ENCODE measurements at places on chromosomes 12 and 14.

- no peak for DNase-seq
Measured at GRCh38 chr12:89155826-89156225, 196.5 kb downstream of the DUSP6 start.

GRCh38 chr12:124901003-124901402, 13.4 kb downstream of the UBC start:
- DNase-seq: no peak

DNA sequence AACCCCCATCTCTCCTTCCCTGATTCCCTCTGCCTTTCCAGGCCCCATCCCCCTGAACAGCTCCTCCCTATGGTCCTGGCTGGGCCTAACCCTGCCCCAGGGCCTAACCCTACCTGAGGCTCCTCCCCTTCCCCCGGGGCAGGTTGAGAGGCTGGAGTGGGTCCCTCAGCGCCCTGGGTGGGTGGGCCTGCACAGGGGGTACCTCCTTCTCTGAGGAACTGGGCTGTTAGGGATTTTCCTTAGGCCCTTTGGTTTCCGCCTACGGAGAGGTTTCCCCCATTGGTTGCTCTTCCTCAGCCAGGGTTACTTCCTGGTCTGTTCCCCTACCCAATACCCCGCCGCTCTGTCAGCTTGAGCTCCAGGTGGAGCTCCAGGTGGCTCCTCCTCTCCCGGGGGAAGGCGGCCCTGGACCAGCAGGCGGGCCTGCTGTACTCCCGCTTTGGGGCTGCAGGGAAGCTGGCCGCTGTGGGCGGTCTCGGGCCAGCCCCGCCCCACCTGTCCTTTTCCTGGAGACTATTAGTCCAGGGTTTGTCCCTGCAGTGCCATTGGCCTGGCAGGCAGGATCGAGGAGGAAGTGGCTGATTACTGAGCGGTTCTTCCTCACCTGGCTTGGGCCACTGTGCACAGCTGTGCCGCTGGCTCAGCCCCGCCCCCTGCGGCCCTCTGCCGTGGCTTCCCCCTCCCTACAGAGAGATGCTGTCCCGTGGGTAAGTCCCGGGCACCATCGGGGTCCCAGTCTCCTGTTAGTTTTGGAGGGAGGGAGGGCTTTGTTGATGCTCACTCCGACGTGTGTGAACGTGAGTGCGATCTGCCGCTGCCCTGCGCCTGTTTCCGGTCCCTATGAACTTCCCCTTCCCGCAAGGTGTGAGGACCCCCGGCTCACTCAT, 2.5 kb downstream of the C12orf57 start:
- no peak for DNase-seq

DNA sequence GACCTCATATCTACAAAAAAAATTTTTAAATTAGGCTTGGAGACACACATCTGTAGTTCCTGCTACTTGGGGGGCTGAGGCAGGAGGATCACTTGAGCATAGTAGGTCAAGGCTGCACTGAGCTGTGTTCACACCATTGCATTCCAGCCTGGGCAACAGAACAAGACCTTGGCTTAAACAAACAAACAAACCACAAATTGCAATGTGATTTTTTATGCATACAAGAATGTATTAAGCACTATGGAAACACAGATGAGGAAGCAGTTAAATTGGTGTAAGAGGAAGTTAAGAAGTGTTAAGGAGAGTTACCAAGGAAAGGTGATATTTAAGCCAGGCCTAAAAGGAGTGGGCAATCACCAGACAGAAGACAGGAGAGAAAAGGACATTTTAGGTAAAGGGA, 83.6 kb upstream of the HECTD1 start:
- no peak for DNase-seq

DNA sequence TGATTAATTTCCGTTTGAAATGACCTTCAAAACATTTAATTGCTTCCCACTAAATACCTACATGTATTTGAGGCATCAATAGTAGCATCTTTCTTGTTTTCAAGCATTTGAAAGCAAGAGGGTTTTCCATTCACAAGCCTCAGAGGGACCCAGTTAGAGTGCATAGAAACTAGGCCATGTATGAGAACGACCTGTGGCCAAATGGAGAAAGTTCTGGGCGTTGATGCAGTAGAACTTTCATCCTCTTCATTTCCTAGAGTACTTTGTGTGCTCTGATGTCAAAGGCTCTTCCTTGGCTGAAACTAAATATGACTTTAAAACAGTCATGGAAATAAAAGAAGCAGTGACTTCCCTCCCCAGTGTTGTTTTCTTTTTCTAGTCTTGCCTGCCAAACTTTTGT, 944 bp upstream of the DHRS7 start:
- DNase-seq: no peak

DNA sequence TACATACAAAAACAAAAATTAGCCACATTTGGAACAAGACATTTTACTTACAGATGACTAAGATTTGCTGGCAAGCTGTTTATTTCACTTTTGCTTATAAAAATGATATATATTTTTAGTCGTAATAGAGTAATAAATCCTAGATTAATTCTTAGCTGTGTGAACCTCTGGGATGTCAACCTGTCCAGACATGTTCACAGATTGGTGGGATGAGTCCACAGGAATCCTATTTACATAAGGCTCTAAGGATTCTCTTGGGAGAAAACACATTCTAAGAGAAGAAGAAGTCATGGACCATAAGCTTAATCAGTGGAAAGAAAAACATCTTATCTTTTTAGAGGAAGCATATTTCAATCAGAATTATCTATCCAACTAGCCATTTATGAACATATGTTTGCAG, 797.4 kb downstream of the C12orf50 start:
- DNase-seq: no peak

- DNase-seq: no peak
Measured at GRCh38 chr12:52005903-52006703, 643 bp upstream of the TAMALIN start.

- no peak for DNase-seq
Measured at GRCh38 chr12:55965941-55966407, at the start of gene PMEL. PMEL (minus strand) TSS chr12:55966042; CDS start chr12:55966011, 31 bp downstream.

DNA sequence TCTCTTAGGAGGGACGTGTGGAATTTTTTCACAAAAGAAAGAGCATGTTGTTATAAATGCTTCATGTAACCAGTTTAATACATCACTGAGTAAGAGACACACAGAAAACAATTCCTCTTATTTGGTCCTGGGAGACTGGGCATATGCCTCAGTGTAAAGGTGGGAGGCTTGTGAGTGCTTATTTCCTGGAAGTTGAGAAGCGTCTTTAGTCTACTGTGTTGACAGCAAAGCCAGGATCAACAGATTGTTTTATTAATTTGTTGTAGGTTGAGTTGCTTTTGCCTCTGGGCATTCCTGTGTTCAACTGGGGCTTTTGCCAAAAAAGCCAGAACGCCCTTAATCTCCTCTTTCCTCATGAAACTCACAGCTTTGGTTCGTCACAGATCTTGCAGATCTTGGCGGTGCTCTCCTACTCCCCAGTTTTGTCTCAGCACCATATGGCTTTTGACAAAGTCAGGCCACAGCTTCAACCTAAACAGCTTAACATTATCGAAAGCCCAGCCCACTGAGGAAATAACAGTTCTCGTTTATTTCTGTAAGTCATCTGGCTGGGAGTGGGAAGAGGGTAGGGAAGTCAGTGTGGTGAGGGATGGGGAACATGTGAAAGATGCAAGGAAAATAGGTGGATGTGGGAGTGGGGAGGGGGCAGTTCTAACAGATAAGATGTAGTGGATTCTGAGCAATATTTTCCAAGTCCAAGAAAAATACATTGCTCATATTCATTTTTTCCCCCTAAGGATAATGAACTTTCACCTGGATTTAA, 227.2 kb downstream of the DACT1 start:
- DNase-seq: no peak

DNA sequence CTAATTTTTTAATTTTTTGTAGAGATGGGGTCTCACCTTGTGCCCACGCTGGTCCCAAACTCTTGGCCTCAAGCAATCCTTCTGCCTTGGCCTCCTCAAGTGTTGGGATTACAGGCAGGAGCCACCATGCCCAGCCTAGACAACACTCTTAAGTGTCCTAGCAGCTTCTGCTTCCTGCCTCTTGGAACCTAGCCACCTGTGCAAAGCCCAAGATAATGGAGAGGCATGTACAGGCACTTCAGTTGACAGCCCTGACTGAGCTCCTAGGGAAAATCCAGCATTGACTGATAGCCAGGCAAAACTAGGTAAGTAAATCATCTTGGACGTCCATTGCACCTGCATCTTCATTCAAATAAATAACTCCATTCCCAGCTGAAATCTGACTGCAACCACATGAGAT, 15.5 kb downstream of the COX14 start:
- no peak for DNase-seq

DNA sequence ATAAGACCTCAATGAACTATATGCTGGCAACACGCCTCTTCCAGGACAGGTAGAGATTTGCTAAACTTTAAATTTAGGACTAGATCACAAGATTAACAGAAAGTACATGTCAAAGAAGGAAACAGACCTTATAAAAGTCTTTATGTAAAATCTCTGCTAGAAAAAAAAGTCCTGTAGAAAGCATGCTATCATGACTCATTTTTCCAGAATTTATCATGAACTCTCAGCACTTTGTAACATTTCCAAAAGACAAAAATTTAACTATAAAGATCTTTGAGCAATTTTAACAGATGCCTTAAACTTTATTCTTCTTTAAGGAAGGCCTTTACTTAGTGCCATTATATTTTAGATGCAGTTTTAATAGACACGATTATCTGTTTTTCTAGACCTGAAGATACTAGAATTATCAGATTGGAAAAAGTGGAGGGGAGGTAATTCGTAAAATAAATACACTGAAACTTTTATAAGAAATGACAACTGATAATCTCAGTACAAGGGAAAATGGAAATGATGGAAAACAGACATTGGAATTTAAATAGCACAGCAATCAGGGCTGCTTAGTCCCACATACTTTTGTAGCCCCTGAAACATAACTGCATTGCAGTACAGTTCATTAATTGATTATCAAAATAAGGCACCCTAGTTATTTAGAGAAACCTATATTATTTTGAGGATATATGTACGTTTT, 92.0 kb downstream of the TTLL5 start:
- DNase-seq: no peak

DNA sequence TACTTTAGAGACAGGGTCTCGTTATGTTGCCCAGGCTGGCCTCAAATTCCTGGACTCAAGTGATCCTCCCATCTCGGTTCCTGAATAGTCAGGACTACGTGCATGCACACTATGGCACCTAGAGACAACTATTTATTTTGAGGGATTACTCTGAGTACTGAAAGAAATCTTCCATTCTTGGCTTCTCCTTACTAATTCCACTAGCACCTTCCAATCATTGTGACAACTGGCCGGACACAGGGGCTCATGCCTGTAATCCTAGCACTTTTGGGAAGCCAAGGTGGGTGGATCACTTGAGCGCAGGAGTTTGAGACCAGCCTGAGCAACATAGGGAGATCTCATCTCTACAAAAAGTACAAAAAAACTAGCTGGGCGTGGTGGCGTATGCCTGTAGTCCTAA, 42.1 kb upstream of the MTERF2 start:
- DNase-seq: no peak

DNA sequence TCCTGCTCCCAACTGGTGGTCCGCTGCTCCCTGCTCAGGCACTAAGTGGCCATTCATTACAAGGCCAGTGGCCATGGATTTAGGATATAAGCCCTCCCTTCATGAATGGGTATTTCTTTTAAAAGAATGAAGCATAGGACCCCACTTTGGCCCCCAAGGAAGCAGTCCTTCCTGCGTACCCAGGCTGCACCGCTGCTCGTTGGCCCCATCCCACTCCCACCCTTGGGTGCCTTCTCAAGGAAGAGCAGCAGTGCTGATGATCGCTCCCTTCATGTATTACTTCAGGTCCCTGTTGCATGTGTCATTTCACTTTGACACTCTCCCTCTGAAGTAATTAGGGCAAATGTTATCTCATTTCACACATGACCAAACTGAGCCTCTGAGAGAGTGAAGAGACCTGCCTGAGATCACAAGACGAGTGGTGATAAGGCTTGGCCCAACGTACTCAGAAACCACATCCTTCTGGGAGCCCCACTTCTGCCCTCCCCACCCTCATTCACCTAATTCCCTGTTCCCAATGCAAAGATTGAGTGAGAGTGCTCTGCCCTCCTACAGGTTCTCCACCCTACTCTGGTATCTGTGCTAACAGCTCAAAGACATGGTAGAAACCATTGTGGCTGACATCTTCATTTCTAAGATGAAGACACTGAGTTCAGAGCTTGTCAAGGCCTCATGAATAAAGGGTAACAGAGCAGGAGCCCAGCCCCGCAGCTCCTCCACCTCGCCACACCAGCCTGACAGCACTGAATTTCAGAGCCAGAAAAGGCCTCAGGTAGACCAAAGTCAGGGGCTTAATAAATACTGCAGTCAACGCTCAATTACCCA, 10.3 kb upstream of the KRT2 start:
- no peak for DNase-seq

- no peak for DNase-seq
Measured at GRCh38 chr12:64522316-64522715, 70.4 kb downstream of the TBK1 start.
